ENCODE measurements at places on chromosomes 2 and 18.

GRCh38 chr18:30469091-30469490, 573.5 kb downstream of the DSC3 start:
- no peak for DNase-seq

DNA sequence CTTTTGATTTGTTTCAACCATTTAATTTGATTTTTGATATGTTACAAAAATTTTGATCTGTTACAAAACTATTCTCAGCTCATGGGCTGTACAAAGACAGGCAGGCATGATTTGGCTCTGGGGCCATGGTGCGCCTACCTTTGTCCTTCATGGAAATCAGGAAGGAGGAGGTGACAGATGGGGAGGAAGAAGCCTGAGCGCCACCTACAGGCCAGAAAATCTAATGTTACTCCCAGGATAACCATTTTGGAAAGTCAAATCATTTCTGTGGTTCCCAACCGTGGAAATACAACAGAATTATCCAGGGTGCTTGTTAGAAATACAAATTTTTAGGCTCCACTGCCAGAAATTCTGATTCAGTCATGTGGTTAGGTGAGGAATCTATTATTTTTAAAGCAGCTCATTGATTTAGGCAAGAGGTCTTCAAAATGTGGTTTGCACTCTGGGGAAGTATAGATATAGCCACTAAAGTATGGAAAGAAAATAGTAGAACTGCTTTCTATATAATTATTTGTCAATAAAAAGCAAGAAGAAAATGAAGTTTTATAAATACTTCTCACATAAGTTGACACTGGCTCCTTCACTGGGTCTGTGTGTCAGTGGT, 93.9 kb downstream of the EVA1A start:
- DNase-seq: no peak

DNA sequence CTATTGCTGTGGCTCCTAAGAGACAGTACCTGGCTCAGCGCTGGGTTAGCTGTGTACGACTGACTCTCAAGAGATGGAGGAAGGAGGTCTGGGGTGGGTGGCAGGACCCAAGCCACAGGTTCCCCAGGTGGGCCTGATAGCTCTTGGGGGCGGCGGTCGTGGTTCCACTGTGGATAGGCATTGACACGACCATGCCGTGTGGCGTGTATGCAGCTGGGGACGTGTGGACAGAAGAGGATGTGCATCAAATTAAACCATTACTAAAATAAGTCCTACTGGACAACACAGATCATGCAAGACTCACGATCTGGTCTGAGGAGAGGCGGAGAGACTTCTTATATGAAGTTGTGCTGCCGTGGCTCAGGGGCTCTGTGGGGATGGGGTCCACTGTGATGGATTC, 78.1 kb downstream of the EMILIN2 start:
- no peak for DNase-seq

DNA sequence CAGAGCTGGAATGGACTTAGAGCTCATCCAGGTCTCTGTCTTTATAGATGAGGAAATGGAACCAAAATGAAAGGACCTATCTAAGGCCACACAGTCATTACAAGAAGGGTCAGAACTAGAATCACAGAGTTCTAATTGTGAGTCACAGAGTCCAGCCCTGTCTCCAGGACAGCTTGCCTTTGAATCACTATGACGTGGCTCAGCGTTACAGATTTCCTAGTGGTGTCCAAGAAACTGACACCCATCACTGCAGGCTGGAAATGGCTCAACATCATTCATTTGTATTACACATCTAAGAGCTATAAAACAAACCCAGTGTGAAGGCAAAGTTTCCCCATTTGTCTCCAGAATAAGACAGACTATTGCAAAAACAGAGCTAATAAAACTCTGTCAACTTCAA, 164.3 kb upstream of the SIX2 start:
- peak; percentile 81 for DNase-seq

DNA sequence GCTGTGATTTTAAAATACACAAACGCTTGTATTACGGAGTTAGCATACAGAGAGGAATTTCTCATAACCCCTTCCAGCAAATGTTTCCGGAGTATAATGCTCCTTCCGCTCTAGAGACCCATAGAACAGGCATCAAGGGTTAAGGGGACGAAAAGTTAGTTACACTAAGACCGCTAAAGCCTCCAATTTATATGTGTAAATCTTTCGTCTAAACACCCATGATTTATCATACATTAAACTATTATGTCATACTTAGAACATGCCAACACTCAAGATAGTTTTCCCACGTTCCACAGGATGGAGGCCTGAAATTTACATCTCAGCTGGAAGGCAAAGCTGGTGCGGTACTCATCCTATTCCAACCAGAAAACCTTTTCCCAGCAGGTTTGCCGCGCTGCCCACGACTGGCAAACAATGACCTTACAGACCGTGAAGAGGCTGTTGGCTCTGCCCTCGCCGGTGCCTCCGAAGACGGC, 650 bp downstream of the ORMDL1 start:
- DNase-seq: no peak

DNA sequence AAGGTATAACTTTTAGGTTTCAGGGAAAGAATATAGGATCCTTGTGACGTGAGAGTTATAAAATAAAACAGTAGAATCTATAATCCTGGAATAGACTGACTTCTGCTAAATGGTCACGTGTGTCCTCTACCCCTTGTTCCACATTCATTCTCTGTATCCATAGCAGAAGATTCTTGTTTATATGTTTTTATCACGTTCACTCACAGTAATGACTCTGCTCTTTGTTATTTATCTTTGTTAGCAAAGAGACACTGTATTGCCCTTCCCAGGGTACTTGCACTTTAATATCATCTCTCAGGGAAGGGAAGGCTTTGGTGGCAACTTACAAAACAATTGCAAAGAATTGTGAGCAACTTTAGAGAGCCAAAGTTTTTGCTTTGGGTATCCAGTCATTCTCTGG, 206.2 kb upstream of the LRRTM1 start:
- DNase-seq: no peak

DNA sequence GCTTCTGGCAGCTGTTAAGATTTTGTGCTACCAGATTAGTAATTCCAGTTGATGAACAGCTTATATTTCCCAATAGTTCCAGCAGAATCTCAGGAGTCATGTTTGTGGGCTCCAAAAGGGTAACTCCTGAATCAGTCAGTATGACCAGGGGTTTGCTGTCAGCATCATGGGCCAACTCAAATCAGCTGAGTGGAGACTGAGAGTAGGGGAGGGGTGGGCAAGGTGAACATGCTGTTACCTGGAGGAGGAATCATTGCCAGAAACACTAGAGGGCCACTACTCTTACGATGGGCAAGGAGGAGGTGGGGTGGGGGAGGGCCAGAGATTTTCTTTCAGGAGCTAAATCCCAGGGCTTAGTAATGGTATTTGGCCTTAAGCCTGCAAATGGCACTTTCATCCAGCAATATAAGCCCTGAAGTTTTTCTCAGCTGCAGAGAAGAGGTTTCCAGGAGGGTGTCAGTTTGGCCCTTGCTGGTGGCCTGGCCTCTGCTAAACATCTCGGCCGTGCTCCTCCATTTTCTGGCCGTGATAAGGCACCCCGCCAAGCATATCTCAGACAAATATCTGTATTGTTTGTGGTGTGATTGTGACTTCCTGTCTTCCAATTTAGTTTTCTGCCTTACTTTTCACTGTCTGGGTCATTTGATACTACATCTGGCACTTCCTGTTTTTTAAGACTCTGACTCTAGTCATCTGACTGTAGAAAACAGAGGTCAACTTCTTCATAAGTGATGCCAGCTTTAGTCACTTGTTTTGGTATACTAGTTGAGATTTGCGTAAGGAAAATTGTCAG, 120.5 kb upstream of the CXCR4 start:
- DNase-seq: peak; percentile 14

DNA sequence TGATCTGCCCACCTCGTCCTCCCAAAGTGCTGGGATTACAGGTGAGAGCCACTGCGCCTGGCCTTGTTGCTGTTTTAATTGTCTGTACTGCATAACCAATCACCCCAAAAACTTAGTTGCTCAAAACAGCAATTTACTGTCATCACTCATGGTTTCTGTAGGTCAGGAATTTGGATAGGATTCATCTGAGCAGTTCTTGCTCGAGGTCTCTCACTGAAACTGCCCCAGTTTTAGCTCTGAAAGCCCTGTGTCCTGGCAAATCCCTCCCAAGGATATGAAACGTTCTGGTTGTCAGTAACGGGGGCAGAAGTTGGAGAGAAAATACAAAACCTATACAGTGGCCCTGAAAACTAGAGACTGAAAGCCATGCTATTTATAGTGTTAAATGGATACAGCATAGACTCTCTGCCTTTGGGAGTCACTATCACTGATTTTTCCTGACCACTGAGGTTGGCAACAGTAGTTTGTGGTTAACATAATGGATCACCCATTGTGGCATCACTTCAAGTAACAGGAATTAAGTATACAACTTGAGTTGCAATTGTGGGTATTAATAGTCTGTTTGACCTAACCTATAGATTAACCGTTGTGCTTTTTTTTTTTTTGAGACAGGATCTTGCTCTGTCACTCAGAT, 27.2 kb upstream of the ERICH2 start:
- no peak for DNase-seq

DNA sequence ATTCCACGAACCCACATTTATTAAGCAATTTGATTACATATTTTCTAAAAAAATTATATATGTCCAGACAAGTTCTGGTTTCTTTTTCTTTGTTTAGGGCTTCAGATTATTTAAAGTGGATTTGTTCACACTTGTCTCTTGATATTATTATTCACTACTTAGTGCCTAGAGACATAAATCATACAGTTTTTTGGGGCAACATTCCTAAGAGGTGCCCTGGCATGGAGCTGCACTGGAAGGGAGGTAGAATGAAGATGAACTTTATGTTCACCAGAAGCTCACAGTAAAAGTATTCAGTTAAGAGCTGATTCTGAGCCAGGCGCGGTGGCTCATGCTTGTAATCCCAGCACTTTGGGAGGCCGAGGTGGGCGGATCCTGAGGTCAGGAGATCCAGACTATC, 762.7 kb upstream of the TMEFF2 start:
- DNase-seq: no peak

GRCh38 chr2:101733257-101733993, 35.9 kb downstream of the MAP4K4 start:
- no peak for DNase-seq

GRCh38 chr18:62848946-62849345, 133.6 kb downstream of the PHLPP1 start:
- DNase-seq: no peak

DNA sequence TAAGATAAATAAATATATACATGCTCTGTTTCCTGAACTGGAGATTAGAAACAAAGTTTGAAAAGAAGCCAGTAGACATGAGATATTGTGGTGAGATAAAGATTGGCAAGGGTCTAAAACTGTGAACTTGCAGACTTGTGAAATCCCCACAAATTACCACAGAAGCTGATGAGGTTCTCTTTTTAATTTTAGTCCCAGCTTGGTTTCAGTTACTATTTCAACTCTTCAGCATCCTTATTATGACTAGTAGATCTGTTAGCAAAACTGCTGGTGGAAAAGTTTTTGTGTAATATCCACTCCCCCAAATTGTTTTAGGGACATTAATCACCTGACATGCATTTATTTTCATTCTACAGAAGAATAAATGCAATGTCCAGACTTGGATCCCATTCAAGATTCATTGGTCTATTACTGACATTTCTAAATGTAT, 20.8 kb downstream of the RASGRP3 start:
- DNase-seq: no peak

- DNase-seq: peak; percentile 99
Measured at GRCh38 chr18:58793361-58793760, 71.3 kb upstream of the ZNF532 start.

- no peak for DNase-seq
Measured at GRCh38 chr2:237701033-237701858, 73.9 kb downstream of the LRRFIP1 start.

DNA sequence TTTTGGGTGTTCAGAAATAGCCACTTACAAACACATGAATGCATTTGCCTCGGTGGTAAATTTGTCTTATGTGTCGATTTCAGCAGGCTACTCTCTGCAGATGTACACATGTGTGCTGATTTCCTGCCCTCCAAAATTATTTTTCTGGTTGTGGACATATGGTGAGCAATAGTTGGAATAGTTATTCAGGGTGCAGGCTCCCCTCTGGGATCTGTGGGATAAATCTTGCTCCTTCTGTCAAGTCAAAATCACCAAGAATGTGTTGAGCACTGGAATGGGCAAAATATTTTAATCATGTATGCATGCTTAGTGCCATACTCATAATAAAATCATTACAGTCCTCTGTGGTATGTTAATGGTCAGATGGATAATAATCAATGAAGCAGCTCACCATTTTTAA, 684.5 kb downstream of the BCL11A start:
- no peak for DNase-seq

DNA sequence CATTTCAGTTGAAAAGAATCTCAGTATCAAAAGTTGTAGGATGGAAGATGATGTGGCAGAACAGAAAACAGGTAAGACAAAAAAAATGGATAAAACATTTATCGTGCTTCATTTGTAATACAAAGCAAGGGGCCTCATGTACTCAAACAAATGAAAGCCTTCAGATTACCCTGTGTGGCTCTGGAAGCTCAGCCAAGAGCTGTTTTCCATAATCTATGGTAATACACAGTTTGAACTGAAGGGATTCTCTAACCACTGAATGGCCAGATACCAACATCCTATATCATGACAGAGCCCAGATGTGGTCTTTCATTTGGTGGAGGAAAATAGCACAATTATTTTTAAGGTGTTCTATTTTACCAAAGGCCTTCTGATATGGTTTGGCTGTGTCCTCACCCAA, 272.1 kb upstream of the RND3 start:
- no peak for DNase-seq

GRCh38 chr2:168915441-168916330, 14.6 kb downstream of the G6PC2 start:
- DNase-seq: no peak

GRCh38 chr2:207515671-207516070, 14.1 kb upstream of the CREB1 start:
- DNase-seq: no peak

- DNase-seq: no peak
Measured at GRCh38 chr2:168365094-168365621, 90.9 kb upstream of the CERS6 start.

DNA sequence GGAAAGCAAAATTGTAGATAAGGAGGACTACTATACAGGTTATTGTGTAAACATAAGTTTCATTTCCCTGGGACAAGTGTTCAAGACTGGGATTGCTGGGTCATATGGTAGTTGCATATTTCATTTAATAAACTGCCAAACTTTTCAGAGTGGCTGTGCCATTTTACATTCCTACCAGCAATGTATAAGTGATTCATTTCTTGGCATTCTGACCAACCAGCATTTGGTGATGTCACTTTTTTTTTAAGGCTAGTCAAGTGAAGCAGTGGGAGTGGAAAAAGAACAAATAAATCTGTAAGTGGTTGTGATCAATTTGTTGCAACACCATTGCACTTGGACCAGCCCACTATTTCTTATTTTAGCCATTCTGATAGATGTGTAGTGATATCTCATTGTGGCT, 5.2 kb upstream of the CHCHD5 start:
- DNase-seq: peak; percentile 40

All from BJ (cell line).